IMR-90 (cell line): ENCODE measurements at places on chromosomes 6 and 20. TPM values are rescaled to one million over a fixed set of nuclear protein-coding genes. Genes with fewer than 3 reads are reported as not detected.

Gene CLDN20
- total RNA-seq, result not detected in 2 replicates

Gene MATN4
- not detected in 2 replicates for total RNA-seq

Gene COL21A1
- total RNA-seq, result not detected in 2 replicates

Gene EZR
- total RNA-seq, result 145 and 179 TPM in 2 replicates

Gene TSBP1
- total RNA-seq, result not detected in 2 replicates

Gene RTF2
- 109 and 118 TPM in 2 replicates for total RNA-seq

Gene OXT
- not detected in 2 replicates for total RNA-seq

Gene REPS1
- 21.1 and 21.9 TPM in 2 replicates for total RNA-seq

Gene HLA-DMB
- total RNA-seq, result 0.18 and 0.28 TPM in 2 replicates

Gene EYA2
- 2.3 and 2.5 TPM in 2 replicates for total RNA-seq

Gene SNAP25
- 1.1 and 2.8 TPM in 2 replicates for total RNA-seq

- DNase-seq, result no peak
Measured at GRCh38 chr6:36120979-36121786, 9.1 kb upstream of the MAPK13 start.

DNA sequence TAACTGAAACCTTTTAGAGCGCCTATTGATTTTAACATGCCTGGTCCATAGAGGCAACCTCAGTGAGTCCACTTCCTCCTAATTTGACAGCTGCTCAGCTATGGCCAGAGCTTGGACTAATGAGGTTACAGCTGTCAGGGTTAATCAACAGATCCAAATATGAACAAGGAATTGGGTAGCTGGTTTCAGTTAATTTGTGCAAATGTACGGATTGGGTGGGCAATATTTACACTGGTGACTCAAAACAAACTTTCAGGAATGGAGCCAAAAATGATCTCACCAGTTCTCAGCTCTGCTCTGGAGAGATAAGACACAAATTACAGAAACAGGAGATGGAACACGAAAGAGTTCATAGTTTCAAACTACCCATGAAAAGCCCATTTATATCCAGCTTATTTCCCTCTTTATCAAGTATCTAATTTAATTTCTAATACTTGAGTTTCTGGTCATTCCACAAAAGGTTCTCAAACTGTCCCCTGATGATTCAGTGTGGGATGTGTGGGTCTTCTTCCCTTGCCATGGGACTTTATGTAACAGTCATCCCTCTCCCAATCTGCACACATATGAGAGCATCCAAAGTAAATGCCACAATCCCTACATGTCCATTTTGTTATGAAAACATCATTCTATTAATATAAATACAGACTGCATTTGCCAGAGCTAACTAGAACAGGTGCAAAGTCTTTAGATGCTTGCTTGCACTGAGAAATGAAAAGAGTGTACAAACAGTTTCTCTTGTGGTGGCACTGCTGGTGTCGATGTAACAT, 149.9 kb downstream of the RPS12 start:
- peak; percentile 87 for DNase-seq

GRCh38 chr6:146355521-146356100, 188.0 kb upstream of the RAB32 start:
- no peak for DNase-seq

- peak; percentile 50 for DNase-seq
Measured at GRCh38 chr6:38603966-38604365, 35.8 kb downstream of the BTBD9 start.

DNA sequence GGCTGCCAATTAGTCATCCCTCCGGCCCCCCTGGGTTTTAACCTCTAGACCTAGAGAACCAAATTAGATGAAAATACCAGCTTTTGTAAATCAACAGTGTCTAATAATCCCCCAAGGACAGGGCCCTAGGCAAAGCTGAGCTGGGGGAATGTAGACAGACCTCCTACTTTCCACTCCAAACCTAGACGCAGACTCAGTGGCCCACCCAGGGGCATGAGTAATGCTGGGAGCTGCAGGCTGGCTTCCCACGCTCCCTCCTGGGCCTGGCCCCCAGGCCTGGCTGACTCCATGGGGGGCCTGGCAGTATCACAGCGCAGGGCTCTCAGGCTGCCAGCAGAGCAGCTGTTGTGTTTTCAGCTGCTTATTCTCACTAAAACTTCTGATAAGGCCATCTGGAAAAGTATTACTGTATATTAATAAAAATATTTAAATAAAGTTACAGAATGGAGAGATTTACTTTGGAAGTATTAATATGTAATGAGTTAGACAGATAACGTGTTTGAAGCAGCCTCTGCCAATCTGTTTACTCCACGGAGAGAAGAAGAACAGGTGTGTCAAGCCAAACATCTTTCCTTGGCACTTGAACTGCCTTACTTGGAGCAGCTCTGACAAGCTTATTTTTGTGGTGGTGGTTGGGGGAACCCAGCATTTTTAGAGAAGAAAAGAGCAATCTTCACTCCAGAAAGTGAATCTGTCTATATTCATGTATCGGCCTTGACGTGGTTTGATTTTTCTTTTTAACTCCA, 144.0 kb upstream of the AGPAT4 start:
- peak; percentile 85 for DNase-seq

GRCh38 chr6:52180787-52181558, 5.2 kb upstream of the IL17A start:
- no peak for DNase-seq

DNA sequence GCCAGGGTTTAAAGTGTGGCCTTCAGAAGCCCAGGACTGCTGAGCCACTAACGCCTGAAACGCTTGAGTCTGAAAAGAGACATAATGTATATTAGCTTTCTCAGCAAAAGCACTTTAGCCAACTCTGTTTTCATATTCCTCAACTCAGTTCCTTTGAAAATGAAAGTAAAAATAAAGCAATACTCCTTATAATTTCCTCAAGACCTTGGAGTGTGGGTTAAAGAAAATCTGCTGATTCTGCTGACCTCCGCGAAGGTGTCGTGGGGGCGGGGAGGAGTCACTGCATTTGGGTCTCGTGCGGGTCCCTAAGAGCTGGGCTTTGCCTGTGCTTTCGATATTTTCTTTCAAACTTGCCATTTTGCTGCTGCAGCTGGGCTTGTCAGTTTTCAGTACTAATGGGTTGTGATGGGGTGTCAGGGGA, 142.2 kb upstream of the ARID1B start:
- DNase-seq, result no peak

DNA sequence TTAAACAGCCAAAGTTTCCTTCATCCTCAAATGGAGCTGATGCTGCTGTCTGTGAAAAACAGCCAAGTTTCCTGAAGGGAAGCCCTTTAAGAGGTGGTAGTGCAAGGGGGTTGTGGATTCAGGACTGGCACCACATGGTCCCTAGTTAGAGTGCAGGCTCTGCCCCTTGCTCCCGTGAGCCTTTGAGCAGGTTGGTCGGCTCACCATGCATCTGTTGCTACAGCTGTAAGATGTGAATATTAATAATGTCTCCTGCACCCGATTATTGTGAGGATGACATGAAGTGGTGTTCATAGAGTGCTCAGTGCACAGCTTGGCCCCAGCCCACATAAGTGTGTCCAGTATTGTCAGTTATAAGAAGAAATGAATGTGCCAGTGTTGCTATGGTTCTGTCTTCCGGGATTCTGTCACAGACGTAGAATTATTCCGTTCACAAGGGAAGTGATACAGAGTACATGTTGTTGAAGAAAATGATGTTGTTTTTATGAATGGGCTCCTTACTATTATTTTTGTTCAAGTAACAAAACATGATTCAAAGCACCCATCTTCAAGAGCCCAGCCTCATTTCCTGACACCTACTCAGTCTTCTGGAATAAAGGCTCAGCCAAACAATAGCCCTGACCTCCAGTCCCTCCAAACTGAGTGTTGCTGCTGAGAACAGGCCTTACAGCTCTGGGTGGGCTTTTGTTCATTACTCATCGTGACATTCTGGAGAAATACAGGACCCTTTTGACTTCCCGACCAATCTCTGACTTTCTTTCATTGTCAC, 2.9 kb upstream of the PKIG start:
- no peak for DNase-seq

DNA sequence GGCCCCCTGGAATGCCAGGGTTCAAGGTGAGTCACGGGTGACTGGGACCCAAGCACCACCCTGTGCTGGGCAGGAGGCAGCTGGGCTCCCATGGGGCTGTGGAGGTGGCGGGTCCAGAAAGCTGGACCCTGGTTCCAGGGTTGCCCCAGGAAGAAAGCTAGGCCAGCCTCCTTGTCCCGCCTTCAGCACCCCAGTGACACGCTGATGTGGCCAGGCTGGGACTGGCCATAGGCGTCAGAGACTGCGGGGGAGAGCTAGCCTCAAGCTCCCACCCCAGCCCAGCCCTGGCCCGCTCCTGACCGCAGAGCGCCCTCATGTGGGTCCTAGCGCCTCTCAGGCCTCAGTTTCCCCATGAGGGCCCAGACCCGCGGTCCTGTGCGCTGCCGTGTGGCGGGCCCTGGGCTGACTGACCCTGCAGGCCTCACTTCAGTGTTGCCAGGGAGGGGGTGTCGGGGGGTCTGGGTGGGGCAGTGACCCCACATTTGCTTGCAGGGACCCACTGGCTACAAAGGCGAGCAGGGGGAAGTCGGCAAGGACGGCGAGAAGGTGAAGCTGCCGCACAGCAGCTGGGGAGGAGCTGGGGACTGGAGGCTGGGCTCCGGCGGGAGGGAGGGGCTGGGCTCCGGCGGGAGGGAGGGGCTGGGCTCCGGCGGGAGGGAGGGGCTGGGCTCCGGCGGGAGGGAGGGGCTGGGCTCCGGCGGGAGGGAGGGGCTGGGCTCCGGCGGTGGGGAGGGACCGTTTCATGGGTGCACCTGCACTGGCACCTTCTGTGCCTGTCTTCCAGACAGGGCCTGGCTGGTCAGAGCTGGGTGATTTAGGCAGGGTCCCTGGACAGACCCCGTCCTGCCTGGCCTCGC, 7.9 kb downstream of the COL9A3 start:
- DNase-seq, result no peak

DNA sequence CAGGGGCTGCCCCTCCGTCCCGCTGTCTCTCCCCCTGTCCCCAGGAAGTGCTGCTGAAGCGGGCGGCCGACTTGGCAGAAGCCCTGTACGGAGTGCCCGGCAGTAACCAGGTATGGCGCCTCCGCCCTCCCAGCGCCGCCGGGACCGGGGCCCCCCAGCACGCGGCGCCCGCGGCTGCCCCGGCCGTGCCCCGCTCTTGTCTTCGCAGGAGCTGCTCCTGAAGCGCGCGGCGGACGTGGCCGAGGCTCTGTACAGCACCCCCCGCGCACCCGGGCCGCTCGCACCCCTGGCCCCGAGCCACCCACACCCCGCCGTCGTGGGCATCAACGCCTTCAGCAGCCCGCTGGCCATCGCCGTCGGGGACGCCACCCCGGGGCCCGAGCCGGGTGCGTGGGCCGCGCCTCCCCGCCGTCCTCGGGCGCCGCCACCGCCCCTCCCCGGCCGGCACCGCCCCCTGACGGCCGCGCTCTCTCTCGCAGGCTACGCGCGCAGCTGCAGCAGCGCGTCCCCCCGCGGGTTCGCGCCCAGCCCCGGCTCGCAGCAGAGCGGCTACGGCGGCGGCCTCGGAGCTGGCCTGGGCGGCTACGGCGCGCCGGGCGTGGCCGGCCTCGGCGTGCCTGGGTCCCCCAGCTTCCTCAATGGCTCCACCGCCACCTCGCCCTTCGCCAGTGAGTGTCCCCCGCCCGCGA, 48.4 kb downstream of the CPXM1 start:
- no peak for DNase-seq

GRCh38 chr20:43832096-43832816, 82.4 kb upstream of the TOX2 start:
- no peak for DNase-seq
